Foreskin keratinocyte (primary cell): ENCODE measurements at places on chromosomes 2 and 18. TPM values are rescaled to one million over a fixed set of nuclear protein-coding genes. Genes with fewer than 3 reads are reported as not detected.
A peak's percentile ranks its signal among the peaks of the same experiment; 100 is the strongest.

The PRKAG3 gene
- total RNA-seq = not detected in 2 replicates

GRCh38 chr2:233011702-233012131 is 1.3 kb downstream of the NGEF start:
- DNase-seq = no peak

- DNase-seq = no peak
Observed at GRCh38 chr2:81542119-81542518, 1237.6 kb upstream of the LRRTM1 start.

DNA sequence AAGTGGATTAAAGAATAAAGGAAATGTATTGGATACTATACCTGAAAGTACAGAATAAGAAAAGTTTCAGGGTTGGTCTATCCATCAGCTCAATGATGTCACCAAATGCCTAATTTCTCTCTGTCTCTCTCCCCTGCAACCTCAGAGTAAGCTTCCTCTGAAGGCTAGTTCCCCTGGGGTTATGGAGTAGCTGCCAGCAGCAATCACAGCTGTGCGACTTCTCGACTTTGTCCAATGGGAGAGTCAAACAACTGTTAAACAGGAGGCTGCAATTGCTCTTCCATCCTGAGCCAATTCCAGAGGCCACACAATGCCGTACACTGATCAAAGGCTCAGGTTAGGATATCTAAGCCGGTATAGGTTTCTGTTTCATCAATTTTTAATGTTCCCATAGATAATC is 95.3 kb upstream of the FANCL start:
- no peak for DNase-seq

- no peak for DNase-seq
Observed at GRCh38 chr2:74186038-74186437, 7.4 kb upstream of the MOB1A start.

DNA sequence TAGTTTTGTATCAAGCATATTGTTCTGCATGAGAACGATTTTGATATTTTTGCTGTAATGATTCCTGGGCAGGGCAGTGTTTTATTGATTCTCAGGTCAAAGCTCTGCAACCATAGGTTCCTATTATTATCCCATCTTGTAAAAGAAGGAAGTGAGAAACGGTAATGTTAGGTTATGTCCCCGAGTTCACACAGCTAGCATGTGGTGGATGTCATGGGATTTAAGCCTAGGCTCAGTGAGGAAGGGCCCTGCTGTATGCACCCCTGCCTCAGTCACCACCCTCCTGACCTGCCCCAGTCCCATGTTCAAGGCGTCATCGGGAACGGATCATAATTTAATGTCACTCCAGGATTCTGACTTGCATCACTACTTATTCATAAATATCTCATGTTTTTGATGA is 10.7 kb downstream of the ACP1 start:
- DNase-seq = no peak

GRCh38 chr2:240464514-240465241 is 29.2 kb downstream of the GPC1 start:
- no peak for DNase-seq

GRCh38 chr2:169047256-169048250 is 16.4 kb upstream of the ABCB11 start:
- no peak for DNase-seq

DNA sequence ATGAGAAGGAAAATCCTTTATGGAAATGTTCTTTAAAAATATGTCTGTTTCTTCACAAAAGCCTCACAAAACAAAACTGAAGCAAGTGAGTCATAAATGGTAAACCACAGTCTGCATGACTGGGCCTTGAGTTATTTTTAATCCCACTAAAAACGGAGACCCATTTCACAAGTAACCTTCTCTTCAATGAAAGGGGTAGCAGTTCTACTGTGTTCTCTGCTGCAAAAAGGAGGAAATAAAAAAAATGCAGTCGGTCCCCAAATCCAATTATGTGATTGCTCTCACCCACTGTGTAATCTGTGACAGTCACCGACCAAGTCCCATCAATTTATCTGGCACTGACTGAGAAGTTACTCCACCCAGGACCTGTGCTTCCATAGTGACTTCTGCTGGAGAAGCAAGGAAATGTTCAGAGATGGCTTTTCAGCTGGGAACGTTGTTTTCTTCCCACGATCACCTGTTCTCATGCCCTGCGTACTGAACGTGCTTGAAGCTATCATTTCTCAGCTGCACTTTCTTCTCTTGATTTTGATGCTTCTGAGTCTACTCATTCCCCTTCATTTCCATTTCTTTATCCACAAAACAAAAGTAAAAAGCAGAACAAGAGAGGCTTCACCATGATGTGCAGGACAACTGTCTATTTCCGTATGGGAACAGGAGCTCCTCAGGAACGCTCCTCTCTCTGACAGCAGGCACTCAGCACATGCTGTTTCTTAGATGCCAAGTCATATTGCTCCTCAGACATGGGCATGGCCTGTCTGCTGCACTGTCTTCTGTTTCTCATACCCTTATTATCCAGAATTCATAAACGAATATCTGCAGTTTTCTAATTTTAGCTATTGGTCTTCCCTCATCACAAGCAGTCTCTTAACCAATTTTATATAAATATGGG is 80.0 kb upstream of the TMEM200C start:
- DNase-seq = peak; percentile 30

The OBSL1 gene
- total RNA-seq = 32.0 and 33.7 TPM in 2 replicates

- no peak for DNase-seq
Observed at GRCh38 chr2:23645230-23645808, 260.3 kb downstream of the KLHL29 start.

The SNRNP27 gene
- total RNA-seq = 45.0 and 50.6 TPM in 2 replicates

The DTYMK gene
- 74.9 and 86.9 TPM in 2 replicates for total RNA-seq
